H7 (cell line): ENCODE measurements at places on chromosomes 1 and 21. TPM values are rescaled to one million over a fixed set of nuclear protein-coding genes. Genes with fewer than 3 reads are reported as not detected.
A peak's percentile ranks its signal among the peaks of the same experiment; 100 is the strongest.

DNA sequence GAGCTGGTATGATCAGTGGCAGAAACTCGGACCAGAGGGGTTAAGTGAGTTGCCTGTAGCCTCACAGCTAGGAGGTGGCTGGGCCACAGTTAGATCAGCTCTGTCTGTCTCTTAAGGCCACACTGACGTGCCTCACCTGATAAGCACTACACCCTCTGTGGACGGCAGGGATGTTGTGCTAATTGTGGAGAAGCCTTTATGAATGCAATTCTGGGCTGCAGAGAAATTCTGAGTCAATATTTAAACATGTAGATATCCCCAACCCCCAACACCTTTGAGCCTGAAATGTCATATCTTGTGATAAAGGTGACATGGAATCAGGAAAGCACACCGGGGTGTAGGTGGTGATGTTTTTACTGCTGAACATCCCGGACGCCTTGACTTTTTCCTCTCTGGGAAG lies 88.3 kb downstream of the KCNJ6 start:
- no peak for DNase-seq

OR10J4 gene
- not detected in 2 replicates for total RNA-seq

LCE6A gene
- total RNA-seq, result not detected in 2 replicates

CFHR3 gene
- total RNA-seq, result 0.87 and 3.0 TPM in 2 replicates

DNA sequence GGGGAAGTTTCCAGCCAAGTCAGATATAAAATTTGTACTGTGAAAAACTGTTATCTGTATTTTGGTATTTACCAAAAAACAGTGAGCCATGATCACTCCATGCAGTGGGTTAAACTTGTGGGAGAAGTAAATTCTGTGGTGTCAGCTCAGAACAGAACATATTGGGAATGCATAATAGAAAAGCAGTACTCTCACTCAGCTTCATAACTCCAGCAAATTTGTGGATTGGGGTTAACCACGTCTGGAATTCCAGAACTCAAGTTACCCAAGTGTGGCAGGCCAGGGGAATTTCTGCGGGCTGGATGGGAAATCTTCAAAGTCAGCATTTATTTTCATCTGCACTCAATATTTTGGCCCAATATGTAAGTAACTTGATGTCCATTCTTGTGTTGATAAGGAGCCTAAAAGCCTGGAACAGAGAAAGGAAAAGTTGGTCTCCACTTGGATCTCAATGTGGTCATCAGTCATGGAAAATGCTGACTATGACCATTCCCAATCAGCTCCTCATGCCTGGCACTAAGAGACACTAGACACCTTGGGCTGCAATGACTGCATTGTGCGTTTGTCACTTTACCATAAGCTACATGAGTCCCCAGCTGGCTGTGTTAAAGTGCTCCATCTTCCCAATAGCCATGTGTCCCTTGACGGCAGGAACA lies 39.1 kb upstream of the ENAH start:
- DNase-seq, result no peak

GRCh38 chr1:220290140-220290761 lies 18.0 kb upstream of the RAB3GAP2 start:
- DNase-seq, result no peak

EXO1 gene
- 50.4 and 51.8 TPM in 2 replicates for total RNA-seq

- peak; percentile 96 for DNase-seq
These were observed 538 bp downstream of the ZNF672 start for GRCh38 chr1:248838357-248839167.

SLAMF8 gene
- not detected in 2 replicates for total RNA-seq

GRCh38 chr1:64936956-64937355 lies 29.4 kb downstream of the JAK1 start:
- no peak for DNase-seq

DNA sequence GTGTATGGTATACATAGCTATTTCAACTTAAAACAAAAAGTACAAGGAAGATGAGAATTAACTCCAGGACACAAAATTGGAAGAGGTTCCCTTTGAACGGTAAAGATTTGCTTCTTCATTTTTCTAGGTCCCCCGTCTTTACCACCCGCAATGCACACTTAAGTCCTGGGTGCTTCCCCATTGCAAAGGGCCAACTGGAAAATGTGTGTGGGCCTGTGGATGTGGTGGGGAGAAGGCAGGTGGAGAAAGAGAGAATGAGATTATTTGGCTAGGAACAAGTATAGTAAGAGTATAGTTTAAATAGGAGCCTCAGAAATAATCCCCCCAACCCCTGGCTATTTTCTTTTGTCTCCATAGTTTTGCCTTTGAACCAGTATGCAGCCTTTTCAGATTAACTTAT lies 115.4 kb downstream of the HLX start:
- DNase-seq, result no peak

- no peak for DNase-seq
These were observed 6.7 kb upstream of the FNDC5 start for GRCh38 chr1:32877211-32878110.

DNA sequence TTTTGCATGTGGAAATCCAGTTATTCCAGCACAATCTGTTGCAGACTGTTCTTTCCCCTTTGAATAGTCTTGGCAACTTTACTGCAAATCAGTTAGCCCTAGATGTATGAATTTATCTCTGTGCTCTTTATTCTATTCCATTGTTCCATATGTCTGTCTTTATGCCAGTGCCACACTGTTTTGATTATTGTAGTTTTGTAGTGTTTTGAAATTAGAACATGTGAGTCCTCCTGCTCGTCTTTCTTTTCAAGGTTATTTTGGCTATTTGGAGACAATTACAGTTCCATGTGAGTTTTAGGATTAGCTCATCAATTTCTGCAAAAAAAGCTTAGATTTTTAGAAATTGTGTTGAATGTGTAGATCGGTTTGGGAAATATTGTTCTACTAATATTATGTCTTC lies 26.6 kb downstream of the WNT3A start:
- no peak for DNase-seq

GRCh38 chr1:8763888-8764287 lies 53.6 kb downstream of the RERE start:
- DNase-seq, result peak; percentile 15

DNA sequence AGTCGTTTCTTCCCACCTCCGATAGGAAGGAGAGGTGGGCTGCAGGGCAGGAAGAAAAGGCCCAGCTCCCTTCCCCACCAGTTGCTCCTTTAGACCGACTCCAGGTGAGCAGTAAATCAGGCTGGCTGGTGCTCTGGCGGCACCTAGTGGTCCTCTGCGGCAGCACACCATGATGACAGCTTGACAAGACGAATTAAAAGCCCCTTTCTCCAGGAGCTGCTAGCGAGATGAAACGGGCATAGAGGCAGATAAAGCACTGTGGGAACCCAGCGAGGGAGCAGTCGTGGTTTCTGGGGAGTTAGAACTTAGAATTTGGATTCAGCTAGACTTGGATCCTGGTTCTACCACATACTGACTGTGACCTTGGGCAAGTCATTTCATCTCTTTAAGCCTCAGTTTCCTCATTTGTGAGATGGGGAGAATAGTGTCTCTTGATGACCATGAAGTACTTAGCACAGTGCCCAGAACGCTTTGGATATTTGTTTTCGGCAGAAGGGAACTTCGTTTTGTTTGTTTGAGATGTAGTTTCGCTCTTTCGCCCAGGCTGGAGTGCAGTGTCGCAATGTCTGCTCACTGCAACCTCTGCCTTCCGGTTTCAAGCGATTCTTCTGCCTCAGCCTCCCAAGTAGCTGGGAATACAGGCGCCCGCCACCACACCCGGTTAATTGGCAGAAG lies 21.8 kb upstream of the COL9A2 start:
- DNase-seq, result peak; percentile 69
